ENCODE measurements at places on chromosomes 13 and 19.
A peak's percentile ranks its signal among the peaks of the same experiment; 100 is the strongest.

DNA sequence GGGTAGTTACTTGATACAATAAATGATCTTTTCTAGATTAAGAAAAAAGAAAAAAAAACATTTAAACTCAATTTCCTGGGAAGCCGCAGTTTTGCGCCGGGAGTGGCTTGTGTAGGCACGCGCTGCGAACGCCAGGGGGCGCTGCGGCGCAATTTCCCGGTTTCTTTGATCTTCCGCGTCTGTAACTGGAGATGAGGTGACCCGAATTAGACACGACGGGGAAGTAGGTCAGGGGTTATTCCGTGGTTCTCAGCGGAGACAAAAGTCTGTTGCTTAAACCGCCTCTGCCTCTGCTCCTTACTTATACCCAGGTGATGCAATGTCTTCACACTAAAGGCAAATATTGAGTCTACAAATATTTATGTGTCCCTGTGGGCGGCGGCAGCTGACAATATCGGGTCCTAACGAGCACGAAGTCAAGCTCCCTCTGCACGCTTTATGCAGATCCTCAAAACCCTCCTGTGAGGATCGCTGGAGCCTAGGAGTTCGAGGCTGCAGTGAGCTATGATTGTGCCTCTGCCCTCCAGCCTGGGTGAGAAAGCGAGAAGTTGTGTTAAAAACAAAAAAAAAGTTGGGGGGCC is 15.2 kb downstream of the STXBP2 start:
- DNase-seq: no peak

DNA sequence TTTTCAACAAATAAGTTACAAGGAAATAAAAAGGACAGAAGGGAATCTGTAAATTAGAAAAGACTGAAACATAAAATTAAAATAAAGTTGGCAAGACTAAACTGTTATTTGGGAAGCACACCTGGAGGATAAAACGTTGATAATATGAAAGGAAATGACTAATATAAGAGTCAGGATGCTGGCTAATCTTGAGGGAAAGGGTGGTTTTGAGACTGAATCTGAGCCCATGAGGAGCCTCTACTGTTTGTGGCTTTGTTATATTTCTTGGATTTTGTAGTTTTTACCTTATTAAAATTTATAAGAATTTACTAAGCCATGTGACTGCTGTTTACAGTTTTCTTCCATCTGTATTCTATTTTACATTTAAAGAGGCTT is 718.0 kb upstream of the SPRY2 start:
- no peak for DNase-seq

DNA sequence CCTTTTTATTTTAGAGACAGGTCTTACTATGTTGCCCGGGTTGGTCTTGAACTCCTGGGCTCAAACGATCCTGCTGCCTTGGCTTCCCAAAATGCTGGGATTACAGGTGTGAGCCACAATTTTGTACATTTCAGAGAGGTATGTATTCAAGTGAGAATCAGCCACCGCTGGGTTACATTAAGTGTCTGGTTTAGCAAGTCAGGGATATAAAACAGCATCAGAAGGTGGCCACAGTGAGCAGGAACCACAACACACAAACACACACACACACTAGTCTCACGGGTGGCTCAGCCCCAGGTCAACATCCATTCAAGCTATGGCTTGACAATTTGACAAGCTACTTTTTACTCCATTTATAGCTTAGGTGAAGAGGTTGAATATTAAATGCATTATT is 20.2 kb downstream of the KLK5 start:
- no peak for DNase-seq

DNA sequence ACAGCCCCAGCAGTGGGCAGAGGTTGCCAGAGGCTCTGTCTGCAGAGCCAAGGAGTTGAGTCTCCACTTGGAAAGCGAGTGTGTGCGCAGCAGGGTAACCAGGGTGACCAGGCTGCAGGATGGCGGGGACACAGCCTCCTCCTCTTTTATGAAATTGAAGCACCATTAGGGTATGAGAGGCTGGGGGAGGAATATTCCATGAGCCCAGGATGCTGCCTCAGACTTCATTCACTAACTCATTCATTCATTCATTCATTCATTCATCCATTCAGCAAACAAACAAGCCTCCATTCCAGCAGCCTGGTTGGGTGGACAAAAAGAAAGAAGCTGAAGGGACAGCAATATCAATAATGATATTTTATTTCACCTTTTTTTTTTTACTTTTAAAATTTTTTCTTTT is 6.6 kb upstream of the LMTK3 start:
- DNase-seq: no peak

DNA sequence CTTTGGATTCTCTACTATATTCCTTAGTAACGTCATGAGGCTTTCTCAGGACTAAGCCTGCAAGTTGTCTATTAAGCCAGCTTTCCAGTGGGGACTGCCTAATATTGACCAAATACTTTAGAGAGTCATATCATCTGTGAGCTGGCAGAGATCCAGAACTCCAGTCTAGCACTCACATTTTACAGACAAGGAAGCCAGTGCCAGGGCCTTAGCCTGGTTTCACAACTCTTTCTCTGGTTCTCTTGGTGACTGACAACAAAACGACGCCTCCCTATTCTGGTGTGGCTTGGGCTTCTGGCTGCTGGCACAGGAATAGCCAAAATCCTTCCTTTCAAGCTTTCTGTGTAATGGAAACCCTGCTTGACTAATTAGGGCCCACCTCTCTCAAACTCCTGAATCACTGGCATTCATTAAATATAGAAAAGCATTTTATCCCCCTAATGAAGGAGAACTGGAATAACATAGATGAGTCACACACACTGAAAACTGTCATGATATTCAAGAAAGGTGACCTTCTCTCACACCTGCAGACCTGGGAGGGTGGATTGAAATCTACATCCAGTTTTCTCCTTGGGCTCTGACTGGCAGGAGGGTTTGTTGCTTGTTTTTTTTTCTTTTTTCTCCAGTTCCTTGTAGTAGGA is 75.2 kb upstream of the UBL3 start:
- DNase-seq: no peak

DNA sequence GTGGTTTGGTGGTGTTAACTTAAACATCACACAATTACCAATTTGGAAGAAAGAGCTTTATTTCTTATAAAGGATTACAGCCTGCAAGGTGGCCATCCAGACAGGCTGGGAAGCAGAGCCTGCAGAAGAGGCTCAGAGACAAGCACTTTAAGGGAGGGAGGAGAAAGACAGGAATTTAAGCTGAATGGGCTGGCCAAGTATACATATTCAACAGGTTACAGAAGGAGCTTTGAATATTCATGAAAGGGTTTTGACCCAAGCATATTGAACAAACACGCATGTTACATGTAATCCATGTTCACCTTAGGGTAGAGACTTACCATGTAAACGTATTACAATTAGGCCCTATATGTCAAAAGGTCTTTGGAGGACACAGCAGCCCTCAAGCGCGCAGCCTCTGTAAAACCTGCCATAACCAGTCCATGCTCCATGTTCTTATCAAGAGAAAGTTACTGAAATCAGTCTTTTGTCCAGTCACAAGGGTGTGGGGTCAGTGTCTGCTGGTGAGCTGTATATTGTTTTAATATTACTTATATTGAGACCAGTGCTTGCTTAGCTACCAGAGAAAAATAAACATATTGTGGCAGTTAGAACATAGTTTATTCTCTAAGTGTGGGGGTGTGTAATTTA is 19.9 kb downstream of the SIGLEC7 start:
- DNase-seq: no peak

DNA sequence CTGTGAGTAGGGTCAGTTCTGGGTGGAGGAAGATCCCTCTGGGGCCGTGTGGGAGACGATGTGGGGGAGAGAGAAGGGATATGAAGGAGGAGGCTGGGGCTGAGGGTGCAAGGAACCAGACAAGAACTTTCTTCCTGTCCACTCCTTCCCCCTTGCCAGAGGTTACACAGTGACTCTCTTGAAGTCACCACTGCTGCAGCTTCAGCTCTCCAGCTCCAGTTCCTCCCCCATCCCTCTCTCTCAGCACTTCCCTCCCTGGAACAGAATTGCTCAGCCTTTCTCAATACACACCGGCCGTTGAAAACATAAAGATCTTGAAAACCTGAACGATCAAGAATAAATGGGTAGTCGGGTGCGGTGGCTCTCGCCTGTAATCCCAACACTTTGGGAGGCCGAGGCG is 5.1 kb downstream of the ZSWIM9 start:
- no peak for DNase-seq

DNA sequence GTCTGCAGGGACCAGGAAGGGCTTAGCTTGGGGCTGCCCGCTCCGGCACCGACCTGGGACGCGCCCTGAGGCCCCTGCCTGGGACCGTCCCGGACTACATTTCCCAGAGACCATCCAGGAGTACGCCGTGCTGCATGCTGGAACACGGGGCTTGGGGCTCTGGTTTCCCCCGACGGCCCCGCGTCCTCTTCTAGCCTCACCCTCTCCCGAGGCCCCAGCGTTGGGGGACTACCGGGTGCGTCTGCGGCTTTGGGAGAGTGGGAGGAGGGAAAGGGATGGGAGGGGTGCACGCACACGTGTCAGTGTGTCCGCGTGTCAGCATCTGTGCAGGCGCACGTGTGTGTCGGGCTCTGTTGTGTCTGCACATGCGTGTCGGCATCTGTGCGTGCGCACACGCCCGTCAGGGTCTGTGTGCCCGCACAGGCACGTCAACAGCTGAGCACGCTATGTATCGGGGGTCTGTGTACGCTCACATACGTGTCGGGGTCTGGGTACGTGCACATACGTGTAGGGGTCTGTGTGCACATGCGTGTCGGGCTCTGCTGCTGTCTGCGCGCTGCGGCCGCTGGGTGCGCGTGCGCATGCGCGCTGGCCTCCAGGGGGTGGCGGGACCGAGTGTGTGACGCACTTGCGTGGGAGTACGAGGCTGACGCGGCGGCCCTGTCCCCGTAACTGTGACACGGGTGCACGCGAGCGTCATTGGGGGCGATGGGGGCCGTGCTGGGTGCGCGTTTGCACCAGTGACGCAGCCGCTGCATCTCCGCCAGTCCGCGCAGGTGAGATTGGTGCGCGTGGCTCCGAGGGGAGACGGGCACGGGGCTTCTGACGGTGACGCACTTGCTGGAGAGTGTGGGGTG is at the start of gene ZNF331:
Gene ZNF331 (plus strand): TSS at position 625 of the 857 bp plus-strand sequence. CDS start 31,232 bp downstream, outside the sequence.
- peak; percentile 33 for DNase-seq

DNA sequence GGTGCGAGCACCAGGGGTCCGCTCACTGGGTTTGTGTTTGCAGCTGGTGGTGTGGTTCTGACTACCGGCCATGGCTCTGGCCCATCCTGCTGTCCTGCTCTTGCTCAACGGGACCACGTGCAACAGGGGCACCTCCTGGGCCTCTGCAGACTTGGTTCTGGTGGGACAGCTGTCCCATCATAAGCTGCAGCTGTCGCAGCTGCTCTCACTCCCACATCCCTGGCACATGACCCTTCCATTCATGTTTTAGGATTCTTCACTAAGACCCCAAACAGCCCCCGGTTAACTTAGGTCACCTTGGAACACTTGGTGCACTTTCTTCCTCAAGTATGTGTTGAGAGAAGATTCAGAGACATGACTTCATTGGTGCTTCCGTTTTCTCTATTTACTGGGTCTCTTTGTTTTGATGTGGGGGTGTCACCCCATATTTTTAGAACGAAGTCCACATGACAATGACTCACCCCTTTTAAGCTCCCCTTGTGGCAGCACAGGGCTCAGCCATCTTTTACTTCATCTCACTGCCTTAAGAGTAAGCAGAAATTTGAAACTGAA is 68.4 kb upstream of the ARHGEF7 start:
- DNase-seq: no peak

DNA sequence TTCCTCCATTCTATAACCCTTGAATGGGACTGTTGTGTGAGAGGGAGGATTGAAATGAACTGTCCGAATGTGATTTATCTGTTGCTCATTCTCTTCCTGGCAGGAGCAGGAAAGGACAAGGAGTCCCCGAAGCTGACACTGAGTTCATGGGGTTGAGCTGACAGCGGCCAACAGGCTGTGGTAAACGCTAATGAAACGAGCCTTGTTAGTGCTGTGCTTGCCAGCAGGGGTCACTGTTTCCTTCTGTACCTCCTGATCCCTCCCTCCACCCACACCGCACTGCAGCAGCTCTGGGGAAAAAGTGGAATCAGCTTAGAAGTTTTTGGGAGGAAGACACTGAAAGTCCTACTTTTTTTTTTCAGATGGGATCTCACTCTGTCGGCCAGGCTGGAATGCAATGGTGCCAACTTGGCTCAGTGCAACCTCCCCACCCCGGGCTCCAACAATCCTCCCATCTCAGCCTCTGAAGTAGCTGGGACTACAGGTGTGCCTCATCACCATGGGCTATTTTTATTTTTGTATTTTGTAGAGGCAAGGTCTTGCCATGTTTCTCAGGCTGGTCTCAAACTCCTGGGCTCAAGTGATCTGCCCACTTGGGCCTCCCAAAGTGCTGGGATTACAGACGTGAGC is 6.7 kb upstream of the ZNF761 start:
- no peak for DNase-seq

GRCh38 chr13:37106642-37107041 is 1.2 kb upstream of the CSNK1A1L start:
- DNase-seq: no peak

DNA sequence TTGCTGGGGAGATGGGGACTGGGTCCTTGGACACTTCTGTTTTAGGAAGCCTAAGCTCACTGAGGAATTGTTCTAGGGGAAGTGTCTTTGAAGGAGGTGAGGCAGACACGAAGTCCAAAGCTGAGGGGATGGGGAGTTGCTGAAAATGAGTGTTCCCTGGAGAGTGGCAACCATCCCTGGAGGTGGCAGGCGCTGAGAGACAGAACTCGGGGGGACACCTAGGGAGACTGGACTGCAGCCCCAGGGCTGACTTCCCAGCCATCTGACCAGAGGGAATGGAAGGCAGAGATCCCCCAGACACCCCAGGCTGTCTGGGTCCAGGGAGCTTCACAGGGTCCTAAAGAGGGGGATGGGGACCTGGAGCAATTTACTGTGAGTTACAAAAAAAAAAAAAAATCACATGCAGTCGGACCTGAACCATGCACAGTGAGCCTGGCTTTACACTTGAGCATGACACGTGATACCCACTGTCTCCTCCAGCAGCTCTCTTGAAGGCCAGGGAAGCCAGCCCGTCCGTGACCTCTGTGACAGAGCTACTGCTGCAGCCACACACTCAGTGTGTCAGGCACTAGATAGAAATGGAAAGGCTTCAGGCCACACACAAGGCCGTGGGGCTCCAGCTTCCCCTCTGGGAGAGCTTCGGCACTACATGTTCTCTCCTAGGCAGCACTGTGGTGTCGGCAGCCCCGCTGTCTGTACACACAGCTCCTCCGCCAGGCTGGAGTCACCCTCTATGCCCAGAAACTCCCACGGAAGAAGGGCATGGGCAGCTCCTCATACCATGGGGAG is 77.1 kb upstream of the KCTD15 start:
- no peak for DNase-seq

Data from cerebellar nuclear complex (tissue), 1 donor.